Cardiac septum (tissue), 1 donor: ENCODE measurements at places on chromosomes 2 and 18.
A peak's percentile ranks its signal among the peaks of the same experiment; 100 is the strongest.

DNA sequence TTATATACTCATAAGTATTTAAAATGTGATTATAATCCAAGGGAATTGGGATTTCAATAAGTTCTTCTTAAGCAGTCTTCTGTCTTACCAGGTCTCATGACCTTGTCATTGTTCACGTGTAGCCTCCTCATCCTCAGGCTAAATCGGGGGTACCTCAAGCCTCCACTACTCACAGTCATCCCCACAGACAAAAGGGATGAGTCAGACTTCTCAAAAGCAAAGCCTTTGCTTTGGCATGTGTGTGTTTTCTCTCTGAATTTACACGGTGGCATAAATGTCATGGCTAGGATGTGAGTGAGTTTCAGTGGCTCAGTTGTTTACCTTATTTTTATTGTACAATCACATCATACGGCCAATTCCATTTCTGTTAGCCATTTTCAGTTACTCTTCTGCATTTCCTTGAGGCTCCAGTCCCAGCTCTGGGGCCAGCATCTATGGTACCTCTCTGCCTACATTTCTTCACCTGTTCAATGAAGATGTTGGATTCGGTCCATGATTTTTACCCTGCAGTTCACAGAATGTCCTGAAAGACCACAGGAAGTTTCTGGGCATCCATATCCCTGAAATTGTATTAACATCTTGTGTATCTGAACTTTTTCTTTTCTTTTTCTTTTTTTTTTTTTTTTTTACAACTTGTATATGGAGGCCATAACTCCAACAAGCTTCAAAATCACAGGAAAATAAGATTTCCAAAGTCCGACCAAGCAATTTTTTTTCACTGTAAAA, 195.3 kb downstream of the FHOD3 start:
- DNase-seq: no peak

GRCh38 chr2:66929632-66930338, 467.3 kb upstream of the ETAA1 start:
- no peak for DNase-seq

GRCh38 chr2:139478165-139478914, 698.1 kb upstream of the NXPH2 start:
- DNase-seq: no peak

DNA sequence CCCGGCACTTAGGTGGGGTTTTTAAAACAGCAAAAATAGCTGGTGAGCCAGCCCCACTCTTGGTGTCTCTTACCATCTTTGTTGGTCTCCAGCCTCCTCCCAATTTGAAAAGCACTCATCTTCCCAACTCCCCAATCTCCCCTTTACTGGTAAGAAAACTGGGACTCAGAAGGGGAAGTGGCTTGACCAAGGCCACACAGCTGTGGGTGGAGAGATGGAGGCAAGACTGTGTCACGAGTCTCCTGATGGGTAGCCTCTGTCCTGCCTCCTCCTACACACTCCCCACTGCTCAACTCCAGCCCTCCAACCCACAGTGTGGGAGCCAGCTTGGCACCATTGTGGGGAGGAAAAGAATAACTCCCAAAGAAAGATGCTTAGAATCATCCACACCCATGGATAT, 140.4 kb downstream of the SMAD2 start:
- DNase-seq: no peak

GRCh38 chr2:72185206-72185605, 37.5 kb upstream of the CYP26B1 start:
- no peak for DNase-seq

- no peak for DNase-seq
Measured at GRCh38 chr2:196537311-196537710, 102.2 kb upstream of the CCDC150 start.

DNA sequence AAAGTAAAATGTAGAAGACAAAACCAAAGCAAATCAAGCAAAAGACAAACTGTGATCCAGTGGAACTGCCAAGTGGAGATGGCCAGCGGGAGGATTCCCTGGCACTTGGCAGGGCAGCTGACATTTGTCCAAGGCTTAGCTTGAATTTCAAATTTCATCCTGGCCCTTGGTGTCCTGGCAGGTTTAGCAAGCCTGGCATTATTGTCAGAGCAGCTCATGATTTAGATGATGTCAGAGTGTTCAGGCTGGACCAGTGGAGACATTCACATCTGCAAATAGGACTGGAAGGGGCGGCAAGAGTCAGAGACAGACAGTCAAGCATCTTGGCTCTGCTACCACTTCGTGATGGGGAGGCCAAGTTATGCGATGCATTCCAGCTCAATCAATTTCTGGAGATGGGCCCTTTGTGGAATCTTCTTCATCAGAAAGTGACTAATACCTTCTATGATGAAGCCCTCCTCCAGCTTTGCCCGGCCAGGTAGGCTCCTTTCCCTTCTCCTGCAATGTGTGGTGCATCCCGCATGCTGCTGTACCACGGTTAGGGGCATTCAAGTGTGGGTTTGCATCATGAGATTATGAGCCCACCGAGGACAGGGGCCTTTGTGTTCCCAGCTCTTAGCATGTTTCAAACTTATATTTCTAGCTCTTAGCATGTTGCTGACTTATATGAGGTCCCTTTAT, 199.7 kb downstream of the ANKRD30B start:
- DNase-seq: peak; percentile 47

DNA sequence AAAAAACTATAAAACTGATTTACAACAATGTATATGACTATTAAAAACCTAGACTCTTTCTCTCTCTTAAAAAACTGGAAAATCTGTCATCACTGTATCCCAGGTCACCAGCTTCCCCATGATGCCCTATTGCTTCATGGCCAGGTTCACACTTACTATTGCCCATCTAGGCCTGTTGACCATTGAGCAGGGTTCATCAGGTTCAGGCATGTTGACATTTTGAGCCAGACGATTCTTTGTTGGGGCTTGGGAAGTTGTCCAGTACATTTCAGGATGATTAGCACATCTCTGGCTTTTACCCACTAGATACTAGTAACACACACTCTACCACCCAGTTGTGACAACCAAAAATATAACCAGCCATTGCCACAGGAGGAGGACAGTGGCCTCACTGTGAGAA, 26.9 kb upstream of the RAB27B start:
- no peak for DNase-seq

GRCh38 chr2:75640621-75641121, 5.9 kb upstream of the MRPL19 start:
- DNase-seq: no peak

GRCh38 chr2:121805766-121806143, 50.3 kb downstream of the TSN start:
- no peak for DNase-seq
